ENCODE measurements at places on chromosomes 11 and 22. TPM values are rescaled to one million over a fixed set of nuclear protein-coding genes. Genes with fewer than 3 reads are reported as not detected.

Gene IL10RA
- total RNA-seq, result 10.2 TPM

Gene CCDC87
- not detected for total RNA-seq

Gene FJX1
- 4.2 TPM for total RNA-seq

Gene RANGAP1
- total RNA-seq, result 45.4 TPM

DNA sequence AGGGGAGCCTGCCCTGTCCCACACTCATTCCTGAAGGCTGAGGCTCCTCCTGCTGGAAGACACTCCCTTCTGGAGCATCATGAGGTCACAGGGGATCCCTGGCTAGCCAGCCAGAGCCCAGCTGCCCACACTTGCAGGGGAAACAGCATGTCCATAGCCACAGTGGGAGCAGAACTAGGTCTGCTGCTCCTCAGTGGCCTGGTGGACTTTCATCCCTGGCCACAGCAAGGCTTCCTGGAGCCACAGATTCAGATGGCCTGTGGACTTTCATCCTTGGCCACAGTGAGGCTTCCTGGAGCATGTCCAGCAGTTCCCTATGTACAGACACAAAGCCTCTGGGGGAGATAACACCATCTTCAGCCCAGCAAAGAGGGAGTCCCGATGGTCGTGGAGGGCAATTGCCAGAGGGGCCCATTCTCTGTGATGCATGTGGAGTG is 5.9 kb upstream of the APOL6 start:
- H3K4me1 ChIP-seq, result no peaks in the 10 kb centered on the region
- H3K4me3 ChIP-seq, result no peak overlapping the region
- no peaks in the 10 kb centered on the region for H3K27me3 ChIP-seq
- no peaks in the 10 kb centered on the region for H3K36me3 ChIP-seq
- H3K27ac ChIP-seq, result no peak overlapping the region

GRCh38 chr11:20754933-20755332 is 85.5 kb downstream of the NELL1 start:
- no peak overlapping the region for H3K4me3 ChIP-seq
- H3K36me3 ChIP-seq, result no peaks in the 10 kb centered on the region
- H3K4me1 ChIP-seq, result no peaks in the 10 kb centered on the region
- DNase-seq, result no peak

Data from body of pancreas (tissue), 4 donors.